Natural killer cell (primary cell): ENCODE measurements at places on chromosomes 1 and 21. TPM values are rescaled to one million over a fixed set of nuclear protein-coding genes. Genes with fewer than 3 reads are reported as not detected.

Gene OR2L8
- not detected for total RNA-seq

- no peak for DNase-seq
Observed at GRCh38 chr1:230189341-230189740, 122.3 kb downstream of the GALNT2 start.

- DNase-seq = no peak
Observed at GRCh38 chr1:22127731-22128130, 15.2 kb downstream of the WNT4 start.

Gene EPHA2
- not detected for total RNA-seq

GRCh38 chr1:201660931-201661822 is 122.2 kb downstream of the NAV1 start:
- DNase-seq = no peak

Gene TENT5C
- 90.9 TPM for total RNA-seq
